ENCODE measurements at places on chromosomes 12 and 14.

DNA sequence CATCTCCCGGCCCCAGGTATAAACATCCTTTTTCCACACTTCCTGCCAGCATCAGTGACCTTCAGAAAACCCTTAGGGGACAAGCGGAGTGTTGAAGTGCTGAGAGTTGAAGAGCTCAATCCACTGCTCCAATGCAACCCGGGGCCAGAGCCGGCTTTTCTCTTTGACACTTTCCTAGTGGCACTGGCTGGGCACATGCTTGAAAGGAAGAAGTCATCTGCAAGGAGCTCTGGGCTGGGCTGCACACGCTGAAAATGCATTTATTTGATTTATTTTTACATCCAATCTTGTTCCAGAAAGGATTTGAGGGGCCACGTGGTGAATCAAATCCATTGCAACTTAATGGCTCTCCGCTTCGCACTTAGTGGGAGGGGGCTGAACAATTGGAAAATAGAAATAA is 229.0 kb upstream of the DIO3 start:
- DNase-seq: no peak

DNA sequence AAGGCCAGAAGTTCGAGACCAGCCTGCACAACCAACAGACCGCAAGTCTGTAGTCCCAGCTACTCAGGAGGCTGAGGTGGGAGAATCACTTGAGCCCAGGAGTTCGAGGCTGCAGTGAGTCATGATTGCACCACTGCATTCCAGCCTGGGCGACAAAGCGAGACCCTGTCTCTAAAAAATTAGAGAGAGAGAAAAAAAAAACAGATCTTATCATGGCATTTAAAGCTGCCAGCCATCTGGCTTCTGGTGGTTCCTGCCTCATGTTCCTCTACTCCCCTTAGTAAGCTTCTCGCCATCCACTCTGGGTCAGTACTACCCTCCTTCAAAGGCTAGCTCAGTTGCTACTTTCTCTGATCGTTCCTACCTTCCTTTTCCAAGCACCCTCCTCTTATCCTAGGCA is 16.1 kb downstream of the CLSTN3 start:
- no peak for DNase-seq

DNA sequence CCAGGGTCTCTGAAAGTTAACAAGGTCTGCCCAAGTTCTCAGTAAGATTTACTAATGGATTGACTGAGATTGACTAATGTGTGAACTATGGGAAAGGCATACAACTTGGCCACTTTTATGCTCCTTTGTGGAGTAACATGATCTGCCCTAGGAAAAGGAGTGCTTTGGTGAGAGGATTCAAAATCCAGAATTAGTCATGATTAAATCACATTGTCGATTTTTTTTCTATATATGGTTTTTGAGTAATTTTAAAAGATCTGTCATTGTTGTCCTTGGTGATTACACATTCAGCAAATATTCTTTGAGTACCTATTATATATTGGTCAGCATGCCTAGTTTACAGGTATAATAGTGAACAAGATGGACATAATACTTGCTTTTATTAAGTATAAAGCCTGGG is 147.7 kb upstream of the SYT10 start:
- DNase-seq: no peak

GRCh38 chr12:65152012-65152411 is 17.4 kb upstream of the LEMD3 start:
- DNase-seq: peak; percentile 29

DNA sequence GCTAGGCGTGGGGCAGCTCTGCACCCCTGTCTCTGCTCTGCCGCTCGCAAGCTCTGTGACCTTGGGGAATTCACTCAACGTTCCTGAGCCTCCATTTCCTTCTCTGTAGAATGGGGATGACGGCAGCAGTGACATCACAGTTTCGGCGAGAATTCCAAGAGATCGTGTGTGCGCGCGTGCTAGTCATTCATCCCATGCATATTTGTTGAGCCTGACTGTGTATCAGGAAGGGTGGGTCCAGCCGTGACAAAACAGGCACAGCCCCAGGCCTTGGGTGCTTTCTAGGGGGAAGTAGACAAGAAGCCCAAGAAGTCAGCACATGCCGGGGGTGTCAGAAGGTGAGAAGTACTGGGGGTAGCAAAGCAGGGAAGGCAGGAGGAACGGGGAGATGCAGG is 145.6 kb upstream of the NCOR2 start:
- no peak for DNase-seq

GRCh38 chr12:54270345-54270744 is 9.6 kb downstream of the CBX5 start:
- no peak for DNase-seq

- DNase-seq: no peak
Measured at GRCh38 chr12:90343966-90344365, 611.0 kb downstream of the CCER1 start.

GRCh38 chr12:110077800-110078199 is 29.5 kb upstream of the C12orf76 start:
- no peak for DNase-seq

DNA sequence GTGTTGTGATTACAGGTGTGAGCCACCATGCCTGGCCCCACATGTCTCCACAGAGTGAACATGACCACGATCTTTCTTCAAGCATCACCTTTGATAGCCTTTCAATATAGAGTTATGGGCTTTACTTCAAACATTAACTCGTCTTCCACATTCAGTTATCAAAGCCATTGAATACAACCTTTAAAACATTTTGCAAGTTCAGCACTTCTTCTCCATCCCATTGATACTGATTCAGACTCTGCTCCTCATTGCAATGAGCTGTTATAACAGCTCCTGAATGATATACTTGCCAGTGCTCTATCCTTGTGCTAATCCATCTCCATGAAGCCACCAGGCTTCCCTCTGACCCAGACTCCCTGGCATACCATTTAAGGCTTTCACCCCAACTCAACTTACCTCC is 223.5 kb upstream of the EEA1 start:
- DNase-seq: no peak

- DNase-seq: no peak
Measured at GRCh38 chr12:94504386-94504785, 44.7 kb upstream of the CEP83 start.

DNA sequence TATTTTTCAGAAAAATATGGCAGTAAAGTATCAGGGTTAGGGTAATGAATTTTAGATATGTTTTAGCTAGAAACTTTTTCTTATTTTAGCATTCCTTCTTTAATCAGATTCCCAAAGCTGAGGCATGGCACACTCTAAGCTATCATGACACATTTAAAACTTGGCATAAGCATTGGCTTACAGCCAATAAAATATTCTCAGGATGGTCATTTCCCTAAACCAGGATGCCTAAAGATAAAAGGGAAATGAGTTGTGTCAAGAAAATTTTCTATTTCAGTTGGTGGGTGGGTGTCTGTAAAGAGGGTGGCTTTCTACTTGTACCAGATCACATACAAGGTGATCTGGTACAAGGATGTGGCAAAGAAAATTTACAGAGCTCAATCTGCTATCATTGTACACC is 47.8 kb downstream of the PEBP1 start:
- DNase-seq: no peak

GRCh38 chr12:74563927-74564326 is 26.3 kb downstream of the ATXN7L3B start:
- no peak for DNase-seq

- no peak for DNase-seq
Measured at GRCh38 chr14:44030831-44031383, 476.2 kb downstream of the FSCB start.

- DNase-seq: no peak
Measured at GRCh38 chr14:105841022-105842009, 314.9 kb downstream of the TMEM121 start.

GRCh38 chr14:67467134-67467533 is 21.4 kb downstream of the TMEM229B start:
- no peak for DNase-seq

GRCh38 chr12:122681814-122682213 is 21.3 kb downstream of the HCAR2 start:
- no peak for DNase-seq

GRCh38 chr12:112936927-112937326 is 1.3 kb upstream of the OAS3 start:
- no peak for DNase-seq

DNA sequence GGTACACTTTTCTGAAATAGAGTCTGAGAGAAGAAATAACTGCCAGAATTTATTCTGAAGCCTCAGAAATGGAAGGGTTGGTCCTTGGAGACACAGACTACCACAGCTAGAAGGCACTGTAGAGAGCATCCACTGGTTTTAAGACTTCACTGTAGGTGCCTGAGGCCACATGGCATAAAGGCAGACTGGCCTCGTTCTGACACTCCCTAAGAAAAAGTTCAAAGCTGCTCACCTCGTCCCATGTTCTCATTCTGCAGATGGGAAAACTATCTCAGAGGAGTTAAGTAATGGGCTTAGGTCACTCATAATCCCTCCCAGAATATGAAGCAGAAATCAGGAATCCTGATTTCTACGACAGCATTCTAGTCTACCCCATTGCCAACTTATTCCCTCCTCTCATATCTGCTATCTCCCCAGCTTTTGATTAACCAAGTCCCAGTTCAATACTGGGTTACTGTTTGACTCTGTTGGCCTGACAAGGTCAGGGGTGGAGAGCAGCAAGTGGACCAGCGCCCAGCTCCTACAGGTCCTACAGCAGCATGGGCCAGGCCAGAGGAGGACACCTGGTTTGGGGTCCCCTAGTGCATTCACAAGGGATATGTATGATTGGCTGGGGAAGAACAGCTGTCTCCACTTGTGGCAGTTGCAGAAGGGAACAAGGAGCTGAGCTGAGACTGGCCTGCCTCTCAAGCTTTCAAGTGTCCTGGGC is 3.7 kb downstream of the ITGA5 start:
- no peak for DNase-seq

DNA sequence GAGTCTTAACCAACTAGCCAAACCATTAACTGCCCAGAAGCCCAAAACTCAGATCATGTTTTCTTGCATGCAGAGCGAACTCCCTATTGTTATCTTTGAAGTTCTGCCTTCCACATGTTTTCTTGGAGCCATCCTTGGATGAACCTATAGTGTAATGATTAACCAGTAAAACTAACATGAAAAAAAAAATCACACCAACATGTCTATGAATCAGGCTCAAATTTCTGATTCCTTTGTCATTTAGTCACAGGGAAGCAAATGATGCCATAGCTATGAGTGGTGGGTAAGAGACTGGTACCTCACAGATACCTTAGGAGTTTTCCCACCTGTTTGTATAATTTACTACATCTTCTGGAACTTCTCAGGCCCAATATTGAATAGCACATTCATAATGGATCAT is 70.7 kb downstream of the PTPRO start:
- peak; percentile 73 for DNase-seq

DNA sequence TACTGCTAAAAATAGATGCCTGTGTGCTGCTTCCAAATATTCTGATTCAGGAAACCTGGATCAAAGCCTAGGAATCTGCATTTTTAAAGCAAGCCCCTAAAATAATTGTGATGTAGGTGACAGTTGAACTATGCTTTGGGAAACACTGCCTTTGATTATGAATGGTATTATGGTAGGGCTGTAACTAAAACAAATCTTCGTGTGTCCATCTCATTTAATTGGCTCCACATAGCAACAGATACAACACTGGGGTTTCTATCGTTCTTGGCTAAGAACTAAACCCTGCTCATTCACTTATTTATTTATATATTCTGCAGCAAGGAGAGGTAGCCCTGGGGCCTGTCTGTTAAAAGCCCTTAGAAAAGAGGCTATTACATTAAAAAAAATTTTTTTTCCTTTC is 23.0 kb upstream of the ITGA5 start:
- no peak for DNase-seq

GRCh38 chr12:18283831-18284230 is 22.5 kb downstream of the PIK3C2G start:
- DNase-seq: no peak

GRCh38 chr12:130152386-130152785 is 9.9 kb upstream of the FZD10 start:
- DNase-seq: no peak

- no peak for DNase-seq
Measured at GRCh38 chr14:98070536-98070935, 1201.5 kb downstream of the BCL11B start.

- no peak for DNase-seq
Measured at GRCh38 chr12:16531621-16532020, 74.3 kb downstream of the LMO3 start.

DNA sequence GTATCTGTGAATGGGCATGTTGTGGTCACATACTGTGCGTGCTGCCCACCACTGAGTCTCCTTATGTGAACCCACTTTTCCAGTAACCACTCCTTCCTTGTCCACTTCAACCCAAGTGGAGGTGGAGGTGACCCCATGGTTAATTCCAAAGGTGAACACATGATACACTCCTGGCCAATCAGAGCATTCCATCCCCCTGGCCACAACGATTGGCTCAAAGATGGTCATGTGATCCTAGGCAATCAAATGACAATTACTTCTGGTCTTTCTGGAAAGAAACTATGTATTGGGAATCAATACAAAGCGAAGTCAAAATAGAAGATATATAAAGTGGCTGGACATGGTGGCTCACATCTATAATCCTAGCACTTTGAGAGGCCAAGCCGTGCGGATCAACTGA is 20.2 kb upstream of the CCDC60 start:
- no peak for DNase-seq

- DNase-seq: no peak
Measured at GRCh38 chr12:18922851-18923250, 184.9 kb downstream of the CAPZA3 start.

- no peak for DNase-seq
Measured at GRCh38 chr12:109346920-109347319, 780 bp upstream of the MYO1H start.

- no peak for DNase-seq
Measured at GRCh38 chr12:113271853-113272561, 50.7 kb downstream of the TPCN1 start.

GRCh38 chr14:100222224-100223093 is 16.5 kb upstream of the YY1 start:
- no peak for DNase-seq

DNA sequence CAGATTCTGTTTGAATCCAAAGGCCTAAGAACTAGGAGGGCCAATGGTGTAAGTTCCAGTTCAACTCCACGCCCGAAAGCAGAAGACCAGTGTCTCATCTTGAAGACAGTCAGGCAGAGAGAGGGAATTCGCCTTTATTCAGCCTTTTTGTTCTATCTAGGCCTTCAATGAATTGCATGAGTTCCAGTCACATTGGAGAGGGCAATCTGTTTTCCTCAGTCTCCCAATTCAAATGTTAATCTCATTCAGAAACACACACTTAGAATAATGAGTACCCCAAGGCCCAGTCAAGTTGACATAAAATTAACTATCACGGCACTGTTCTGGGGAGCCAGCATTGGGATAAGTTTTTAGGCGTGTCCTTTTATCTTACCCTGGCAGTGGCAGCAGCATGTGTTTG is 65.8 kb downstream of the C14orf39 start:
- no peak for DNase-seq

GRCh38 chr14:68945190-68945584 is 33.9 kb downstream of the ACTN1 start:
- DNase-seq: no peak

- no peak for DNase-seq
Measured at GRCh38 chr14:63200035-63200740, 4.1 kb upstream of the RHOJ start.
